Stimulated activated CD8-positive, alpha-beta memory T cell treated with anti-CD3 and anti-CD28 coated beads, Interleukin-15, amount 100 ng/mL, for 48 hours (primary cell): ENCODE measurements at places on chromosomes 2 and 18.

- no peak for DNase-seq
Observed at GRCh38 chr2:8334866-8335325, 347.0 kb upstream of the ID2 start.

GRCh38 chr2:24147364-24147763 lies 24.1 kb downstream of the FAM228B start:
- no peak for DNase-seq

DNA sequence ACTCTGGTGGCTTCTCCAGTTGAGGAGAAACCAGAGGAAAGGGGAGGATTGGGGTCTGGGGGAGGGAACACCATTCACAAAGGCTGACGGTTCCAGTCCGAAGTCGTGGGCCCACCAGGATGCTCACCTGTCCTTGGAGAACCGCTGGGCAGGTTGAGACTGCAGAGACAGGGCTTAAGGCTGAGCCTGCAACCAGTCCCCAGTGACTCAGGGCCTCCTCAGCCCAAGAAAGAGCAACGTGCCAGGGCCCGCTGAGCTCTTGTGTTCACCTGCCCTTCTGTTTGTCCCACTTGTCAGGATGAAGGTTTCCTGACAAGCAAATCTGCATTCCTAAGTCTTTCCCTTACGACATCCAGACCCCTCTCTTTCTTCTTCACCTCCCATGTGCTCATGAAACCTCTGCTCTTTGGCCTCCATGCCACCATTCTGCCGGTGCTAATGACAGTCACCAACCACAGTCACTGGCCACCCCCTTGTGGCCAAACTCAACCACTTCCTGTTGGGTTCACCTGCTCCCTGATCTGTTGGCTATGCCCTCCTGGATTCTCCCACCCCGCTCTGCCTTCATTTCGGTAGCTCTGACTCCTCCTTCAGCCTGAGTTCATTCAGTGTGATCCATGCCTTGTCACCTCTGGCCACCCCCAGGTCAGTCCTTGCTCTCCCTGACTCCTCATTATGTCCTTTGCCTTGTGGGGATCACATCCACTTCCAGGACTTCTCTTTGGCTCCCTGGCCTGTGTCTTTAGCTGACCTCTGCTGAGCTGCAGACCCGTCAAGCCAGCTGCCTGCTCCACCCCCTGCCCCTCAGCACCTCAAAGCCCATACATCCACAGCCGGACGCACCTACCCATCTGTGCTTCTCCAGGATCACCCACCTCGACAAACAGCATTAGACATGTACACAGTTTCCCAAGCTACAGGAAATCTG lies 17.6 kb downstream of the EMX1 start:
- no peak for DNase-seq

GRCh38 chr2:20211420-20211819 lies 13.5 kb downstream of the SDC1 start:
- no peak for DNase-seq

DNA sequence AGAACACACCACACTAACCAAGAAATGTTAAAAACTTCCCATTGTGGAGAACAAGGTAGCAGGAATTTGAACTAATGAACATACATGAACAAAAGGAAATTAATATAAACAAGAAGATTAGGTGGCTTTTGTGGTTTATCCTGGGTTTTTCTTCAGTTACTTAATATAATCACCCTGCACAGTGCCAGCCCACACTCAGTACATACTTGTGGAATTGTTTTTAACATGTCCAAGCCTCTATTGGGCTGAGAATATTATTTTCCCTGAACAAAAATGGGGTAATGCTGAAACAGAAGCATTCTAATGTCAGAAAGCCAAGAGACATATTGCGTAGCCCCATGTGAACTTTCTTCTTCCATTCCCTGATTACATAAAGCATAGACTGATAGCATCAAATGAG lies 202.8 kb downstream of the DNER start:
- no peak for DNase-seq

DNA sequence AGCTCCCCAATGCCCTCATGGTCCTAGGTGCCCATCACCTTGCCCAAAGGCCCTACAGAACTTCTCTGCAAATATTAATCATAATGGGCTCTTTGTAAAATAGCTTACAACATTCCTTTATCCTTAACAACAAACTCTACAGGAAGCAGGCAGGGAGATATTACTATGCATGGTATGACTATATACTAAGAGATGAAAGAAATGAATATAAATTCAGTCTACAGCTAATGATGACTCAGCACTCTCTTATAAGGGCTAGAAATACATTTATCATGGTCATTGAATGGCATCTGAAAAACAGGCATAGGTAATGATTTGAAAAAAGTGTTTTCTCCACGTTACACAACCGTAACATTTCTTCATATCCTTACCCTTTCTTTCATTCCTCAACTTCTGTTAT lies 254.8 kb upstream of the DSEL start:
- no peak for DNase-seq

DNA sequence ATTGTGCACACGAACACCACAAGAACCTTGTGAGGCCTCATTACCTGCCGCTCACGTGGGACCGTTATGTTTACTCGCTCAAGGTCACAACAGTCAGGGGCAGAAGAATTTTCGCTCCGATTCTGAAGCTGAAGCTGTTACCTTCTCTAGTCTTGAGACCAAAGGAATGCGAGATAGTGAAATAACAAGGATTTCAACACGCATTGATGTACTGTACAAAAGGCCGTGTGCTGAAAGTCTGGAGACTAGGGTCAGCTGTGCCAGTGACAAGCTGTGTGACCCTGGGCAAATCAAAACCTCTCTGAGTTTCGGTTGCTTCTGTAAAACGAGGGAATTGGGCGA lies 583 bp downstream of the NEMP2 start:
- peak; percentile 29 for DNase-seq

- no peak for DNase-seq
Observed at GRCh38 chr2:45992021-45992740, 305.0 kb upstream of the EPAS1 start.

- DNase-seq, result no peak
Observed at GRCh38 chr18:23828426-23828825, 139.2 kb downstream of the LAMA3 start.

- no peak for DNase-seq
Observed at GRCh38 chr18:57869221-57869620, 66.1 kb upstream of the ATP8B1 start.

- DNase-seq, result no peak
Observed at GRCh38 chr2:38171208-38171855, 95.4 kb upstream of the CYP1B1 start.

GRCh38 chr2:102520009-102520408 lies 47.0 kb downstream of the SLC9A4 start:
- DNase-seq, result no peak

DNA sequence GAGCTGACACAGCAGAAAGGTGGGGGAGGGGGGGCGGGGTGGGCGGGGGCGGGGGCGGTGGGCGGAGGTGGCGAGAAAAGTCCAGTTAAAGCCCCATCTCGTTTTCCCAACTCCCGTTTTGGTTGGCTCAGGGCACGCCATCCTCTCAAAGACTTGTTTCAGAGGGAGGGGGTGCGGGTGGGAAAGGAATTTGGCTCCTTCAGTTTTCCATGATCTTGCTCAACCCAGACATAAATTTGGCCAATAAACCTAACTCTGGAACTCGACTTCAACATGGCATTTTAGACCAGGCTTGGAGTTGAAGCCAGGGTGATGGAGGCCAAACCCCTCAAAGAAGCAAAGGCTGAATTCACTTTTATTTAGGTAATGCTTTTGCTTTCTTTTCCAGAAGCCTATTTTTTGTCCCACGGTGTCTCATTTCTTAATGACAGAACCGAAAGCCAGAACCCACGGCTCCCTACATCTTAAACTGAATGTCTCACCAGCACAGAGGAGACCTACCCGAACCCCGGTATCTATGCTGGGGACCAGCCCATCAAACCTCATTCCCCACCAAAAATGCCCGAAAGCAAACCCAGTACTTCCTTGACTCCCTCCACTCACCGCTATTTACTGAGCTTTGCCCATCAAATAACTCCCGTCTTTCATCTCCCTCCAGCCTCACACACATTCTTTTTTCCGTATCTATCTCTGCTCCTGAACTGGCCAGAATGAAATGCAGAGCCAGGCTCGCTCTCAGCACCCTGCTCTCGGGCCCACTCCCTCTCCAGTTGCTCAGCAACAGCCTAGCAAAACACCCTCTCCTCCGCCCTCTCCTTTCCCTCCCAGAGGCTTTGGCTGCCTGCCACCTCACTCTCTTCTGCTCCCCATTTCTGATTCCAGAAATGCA lies 4.3 kb downstream of the IGFBP5 start:
- DNase-seq, result no peak
